GF-D8 (cell line): ENCODE measurements at places on chromosomes 5 and 9.

- DNase-seq = no peak
These were observed 376.3 kb upstream of the CHD1 start for GRCh38 chr5:99305045-99305580.

GRCh38 chr5:144169904-144170275, 569 bp downstream of the YIPF5 start:
- DNase-seq = no peak

- DNase-seq = no peak
These were observed 140.2 kb upstream of the MYO10 start for GRCh38 chr5:17076272-17076671.

GRCh38 chr9:24011009-24011717, 185.1 kb upstream of the ELAVL2 start:
- no peak for DNase-seq

GRCh38 chr5:67166460-67167285, 29.9 kb downstream of the CD180 start:
- no peak for DNase-seq

DNA sequence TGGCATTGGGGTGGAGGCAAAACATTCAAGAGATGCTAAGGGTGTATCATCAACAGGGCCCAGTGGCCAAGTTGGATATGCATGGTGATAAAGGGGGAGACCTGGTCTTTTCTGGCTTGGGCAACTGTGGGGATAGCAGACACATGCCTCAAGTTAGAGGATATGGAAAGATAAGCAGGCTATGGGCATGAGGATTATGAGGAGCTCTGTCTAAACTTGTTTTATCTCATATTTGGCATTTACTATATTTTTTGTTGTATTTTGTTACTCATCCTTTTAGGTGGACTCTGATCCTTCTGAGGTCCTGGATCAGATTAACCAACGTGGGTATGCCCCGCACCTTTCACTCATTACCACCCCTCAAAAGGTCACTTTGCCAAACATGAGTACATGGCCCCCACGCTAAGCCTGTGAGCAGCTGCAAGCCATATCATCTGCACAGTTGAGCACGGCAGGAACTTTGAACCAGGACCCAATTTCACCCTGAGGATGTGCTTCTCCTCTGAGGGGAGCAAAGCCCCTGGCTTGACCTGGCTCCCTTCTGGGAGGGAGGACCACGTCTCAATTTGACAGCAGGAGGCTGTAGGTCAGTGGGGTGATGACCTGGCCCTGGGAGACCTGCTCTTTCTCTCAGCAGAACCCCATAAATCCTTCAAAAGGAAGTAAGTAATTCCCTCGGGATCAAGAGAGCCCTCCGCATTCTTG, 71.1 kb upstream of the CD180 start:
- no peak for DNase-seq

GRCh38 chr9:130313103-130313858, 47.7 kb downstream of the HMCN2 start:
- no peak for DNase-seq

DNA sequence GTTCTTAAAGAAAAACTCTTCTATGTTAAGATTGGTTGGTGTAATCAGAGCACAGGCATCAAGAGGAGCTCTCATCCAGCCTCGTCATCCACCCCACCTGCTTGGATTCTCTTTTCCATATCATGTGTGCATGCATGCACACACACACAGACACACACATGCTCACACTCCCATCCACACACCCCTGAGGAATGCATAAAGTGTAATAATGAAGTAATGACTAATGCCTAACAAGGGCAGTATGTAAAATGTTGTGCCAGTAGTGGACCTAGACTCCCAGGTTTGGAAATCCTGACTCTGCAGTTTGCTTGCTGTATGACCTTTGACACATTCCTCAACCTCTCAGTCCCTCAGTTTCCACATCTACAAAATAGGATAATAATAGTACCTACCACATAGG, 280.0 kb upstream of the ANKRD55 start:
- no peak for DNase-seq

DNA sequence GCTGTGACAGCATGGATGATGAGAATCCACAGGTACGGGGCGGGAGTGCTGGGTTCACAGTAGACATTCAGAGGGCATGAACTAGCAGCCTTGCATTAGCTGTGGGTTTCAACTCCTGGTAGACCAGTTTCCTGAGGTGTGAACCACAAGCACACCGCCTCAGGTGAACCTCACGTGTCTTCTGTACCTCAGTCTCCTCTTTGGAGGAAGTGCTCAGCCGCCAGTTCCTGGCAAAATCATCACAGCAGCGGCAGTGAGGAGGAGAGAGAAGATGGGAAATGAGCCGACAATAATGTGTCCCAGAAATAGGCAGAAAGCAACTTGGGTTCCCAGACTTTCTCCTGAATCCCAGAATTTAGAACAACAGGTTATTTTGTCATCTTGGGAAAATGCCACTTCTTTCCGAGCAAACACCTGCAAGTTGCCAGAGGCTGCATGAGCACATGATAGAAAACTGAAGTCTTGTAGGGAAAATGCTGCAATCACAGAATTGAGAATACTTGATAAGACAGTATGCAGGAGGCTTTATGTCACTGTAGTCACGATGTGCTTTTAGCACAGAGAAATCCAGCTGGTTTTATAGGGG, 258.5 kb downstream of the AOPEP start:
- no peak for DNase-seq

DNA sequence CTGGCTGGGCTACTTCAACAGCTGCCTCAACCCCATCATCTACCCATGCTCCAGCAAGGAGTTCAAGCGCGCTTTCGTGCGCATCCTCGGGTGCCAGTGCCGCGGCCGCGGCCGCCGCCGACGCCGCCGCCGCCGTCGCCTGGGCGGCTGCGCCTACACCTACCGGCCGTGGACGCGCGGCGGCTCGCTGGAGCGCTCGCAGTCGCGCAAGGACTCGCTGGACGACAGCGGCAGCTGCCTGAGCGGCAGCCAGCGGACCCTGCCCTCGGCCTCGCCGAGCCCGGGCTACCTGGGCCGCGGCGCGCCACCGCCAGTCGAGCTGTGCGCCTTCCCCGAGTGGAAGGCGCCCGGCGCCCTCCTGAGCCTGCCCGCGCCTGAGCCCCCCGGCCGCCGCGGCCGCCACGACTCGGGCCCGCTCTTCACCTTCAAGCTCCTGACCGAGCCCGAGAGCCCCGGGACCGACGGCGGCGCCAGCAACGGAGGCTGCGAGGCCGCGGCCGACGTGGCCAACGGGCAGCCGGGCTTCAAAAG, 36.9 kb upstream of the TTC1 start:
- no peak for DNase-seq

GRCh38 chr9:109923806-109924205, 143.8 kb downstream of the PALM2AKAP2 start:
- no peak for DNase-seq

DNA sequence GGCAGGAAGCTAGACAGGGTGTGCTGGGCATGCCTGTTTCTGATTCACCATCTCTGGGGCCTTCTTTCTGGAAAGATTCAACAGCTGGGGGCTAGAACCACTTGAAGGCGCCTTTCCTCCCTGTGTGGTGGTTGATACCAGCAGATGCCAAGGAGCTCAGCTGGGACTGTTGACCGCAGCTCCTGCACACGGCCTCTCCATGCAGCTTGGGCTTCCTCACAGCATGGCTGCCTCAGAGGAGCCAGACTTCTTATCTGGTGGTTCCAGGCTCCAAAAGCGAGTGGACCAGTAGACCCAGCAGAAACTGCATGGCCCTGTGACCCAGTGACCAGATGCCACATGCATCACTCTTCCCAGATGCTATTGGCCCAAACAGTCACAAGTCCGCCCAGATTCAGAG, 74.7 kb upstream of the COL5A1 start:
- DNase-seq = no peak

- DNase-seq = no peak
These were observed at the start of gene DNAH5 for GRCh38 chr5:13944560-13945199. TSS of gene DNAH5 (minus strand) at chr5:13944688. CDS start at chr5:13944438, 250 bp downstream.

DNA sequence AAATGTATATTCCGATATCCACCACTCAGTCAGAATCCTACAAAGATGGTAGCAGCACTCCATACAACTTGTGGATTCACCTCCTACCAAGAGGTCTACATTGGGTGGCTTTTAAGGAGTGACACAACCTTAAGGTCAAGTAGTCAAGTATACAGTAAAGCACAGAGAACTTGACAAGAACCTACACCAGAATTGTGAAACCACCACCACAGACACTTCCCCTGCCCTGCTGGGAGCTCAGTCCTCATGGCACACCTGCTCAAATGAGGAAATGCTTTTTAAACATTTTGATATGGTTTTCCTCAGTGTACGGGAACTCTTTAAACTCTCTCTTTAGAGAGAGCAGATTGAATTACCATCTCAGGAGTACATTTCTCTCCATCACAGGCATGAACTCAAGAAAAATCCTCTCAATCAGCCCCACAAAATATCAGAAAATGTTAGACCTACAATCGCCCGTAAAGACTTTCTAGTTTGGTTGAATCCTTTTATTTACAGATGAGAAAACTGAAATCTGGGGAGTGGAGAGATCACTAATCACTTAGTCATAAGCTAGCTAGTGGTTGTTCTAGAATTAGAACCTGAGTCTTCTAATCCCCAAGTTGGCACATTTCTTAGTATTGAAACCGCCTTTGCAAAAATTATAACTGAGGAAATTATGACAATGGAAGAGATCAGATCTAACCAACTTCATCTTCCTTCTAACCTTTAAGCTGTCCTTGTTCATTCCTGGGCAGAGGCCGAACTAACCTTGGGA, 38.5 kb upstream of the NR4A3 start:
- DNase-seq = peak; percentile 83

DNA sequence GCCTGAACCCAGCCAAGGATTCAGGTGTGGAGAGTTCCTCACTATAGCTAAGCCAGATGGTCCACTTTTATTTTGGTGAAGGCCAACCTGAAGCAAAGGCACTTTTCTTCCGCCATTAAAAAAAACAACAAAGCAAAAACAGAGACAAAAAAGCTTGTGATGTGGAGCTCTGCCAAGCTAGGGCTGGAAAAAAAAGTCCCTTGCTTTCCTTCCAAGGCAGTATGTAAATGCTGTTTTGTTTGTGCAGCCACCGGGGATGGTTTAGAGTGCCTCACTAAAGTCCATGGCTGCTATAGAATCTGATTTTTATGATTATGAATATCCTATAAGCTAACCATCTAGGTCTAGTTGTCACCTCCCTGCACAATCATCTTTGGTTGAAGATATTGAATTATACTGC, 14.9 kb downstream of the MEGF10 start:
- DNase-seq = no peak

DNA sequence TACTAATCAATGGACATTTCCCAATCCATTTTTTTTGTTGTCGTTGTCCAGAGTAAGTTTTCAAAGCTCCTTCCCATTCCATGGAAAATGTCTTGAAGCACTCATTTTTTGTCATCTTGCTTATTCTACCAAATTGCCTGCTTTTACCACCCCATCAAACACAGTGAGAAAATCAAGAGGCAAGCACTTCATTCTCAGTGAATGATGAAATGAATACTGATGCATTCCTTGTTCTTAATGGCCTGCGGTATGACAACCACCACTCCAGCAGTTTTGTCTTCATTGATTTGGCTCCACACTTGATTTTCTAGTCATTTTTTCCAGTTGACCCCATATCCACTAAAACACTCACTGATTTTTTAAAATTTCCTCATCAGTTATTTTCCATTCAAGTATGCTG, 193.5 kb upstream of the ANKH start:
- DNase-seq = no peak

- DNase-seq = no peak
These were observed 518.2 kb downstream of the TLR4 start for GRCh38 chr9:118222375-118222774.

DNA sequence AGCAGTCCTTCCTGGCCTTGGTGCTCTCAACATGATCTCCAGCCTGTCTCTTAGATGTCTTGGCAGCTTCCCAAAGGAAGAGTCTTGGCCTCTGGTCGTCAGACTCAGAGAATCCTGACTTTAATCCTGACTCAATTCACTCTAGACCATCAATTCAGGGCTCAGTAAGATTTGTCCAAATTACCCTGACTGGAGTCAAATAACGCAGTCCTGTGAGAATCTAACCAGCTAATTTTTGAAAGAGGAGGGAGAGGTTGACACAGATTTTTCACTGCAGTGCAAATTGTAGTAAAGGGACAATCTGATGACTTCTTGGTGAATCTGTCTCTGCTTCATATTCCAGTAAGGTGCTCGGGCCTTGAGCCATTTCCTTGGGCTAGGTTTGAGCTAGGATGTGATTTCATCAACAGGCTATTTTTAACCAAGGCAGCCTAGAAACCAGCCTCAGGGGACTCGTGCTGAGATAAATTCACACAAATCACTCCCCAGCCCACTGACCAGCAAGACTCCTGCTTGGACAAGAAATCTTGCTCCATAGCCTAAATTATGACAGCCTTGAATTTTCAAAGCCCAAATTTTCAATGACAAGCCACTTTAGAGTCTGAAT, 257.4 kb downstream of the ENC1 start:
- no peak for DNase-seq

DNA sequence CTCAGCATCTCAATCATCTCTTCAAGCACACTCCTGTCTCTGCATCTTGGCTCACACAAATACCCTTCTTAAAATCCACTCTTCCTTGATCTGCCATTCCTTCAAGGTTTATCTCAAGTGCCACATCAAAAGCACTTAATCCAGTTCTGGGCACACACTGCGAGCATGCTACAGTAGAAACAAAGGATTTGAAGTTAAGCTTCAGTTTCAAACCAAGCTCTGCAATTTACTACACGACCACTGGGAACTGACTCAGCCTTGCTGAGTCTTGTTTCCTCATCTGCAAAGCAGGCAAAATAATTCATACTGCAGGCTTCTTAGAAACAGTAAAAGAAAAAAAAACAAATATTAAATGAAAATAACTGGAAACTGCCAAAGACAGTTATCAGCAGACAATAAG, 50.5 kb upstream of the CTNNAL1 start:
- DNase-seq = no peak

DNA sequence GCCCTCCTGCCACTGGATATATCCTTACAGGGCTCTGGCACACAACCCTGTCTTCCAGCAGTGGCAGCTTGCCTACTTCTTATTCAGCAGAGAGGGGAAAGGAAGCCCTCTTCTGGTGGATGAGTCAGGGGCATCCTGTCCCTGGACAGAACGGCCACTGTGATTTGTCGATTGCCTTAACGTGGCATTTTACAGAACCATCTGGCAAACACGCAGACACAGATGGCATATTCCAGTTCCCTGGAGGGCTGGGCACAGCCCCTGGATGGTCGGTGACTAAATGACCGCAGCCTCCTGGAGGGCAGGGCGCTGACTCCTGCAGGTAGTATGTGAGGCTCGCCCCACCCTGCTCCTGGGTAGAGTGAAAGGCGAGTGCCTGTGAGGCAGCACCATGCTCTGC, 62.1 kb downstream of the DCP2 start:
- DNase-seq = no peak
